ENCODE measurements at places on chromosomes 5 and 9.

- no peak for DNase-seq
Observed at GRCh38 chr5:59767211-59767605, 126.3 kb downstream of the PDE4D start.

GRCh38 chr9:131320031-131320685 is 30.6 kb downstream of the PLPP7 start:
- no peak for DNase-seq

- DNase-seq, result no peak
Observed at GRCh38 chr5:40571729-40572128, 108.0 kb upstream of the PTGER4 start.

DNA sequence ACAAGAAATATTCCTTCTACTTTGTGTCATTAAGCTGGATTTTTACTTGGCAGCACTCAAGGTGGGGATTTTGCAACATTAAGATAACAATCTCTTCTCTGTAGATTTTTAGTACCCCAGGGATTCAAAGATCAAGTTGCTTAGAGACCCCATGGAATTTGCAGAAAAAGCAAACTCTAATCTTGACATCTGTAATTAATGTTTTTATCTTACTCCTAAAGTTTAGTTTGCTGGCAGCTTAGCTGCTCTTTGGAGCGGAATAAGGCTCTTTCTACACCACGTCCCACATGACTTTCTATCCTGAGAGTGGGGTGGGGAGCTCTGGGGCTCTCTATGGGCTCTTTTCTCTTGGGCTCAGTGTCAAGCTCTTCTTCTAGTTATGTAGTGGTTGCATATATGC is 21.7 kb upstream of the SPDL1 start:
- DNase-seq, result no peak

DNA sequence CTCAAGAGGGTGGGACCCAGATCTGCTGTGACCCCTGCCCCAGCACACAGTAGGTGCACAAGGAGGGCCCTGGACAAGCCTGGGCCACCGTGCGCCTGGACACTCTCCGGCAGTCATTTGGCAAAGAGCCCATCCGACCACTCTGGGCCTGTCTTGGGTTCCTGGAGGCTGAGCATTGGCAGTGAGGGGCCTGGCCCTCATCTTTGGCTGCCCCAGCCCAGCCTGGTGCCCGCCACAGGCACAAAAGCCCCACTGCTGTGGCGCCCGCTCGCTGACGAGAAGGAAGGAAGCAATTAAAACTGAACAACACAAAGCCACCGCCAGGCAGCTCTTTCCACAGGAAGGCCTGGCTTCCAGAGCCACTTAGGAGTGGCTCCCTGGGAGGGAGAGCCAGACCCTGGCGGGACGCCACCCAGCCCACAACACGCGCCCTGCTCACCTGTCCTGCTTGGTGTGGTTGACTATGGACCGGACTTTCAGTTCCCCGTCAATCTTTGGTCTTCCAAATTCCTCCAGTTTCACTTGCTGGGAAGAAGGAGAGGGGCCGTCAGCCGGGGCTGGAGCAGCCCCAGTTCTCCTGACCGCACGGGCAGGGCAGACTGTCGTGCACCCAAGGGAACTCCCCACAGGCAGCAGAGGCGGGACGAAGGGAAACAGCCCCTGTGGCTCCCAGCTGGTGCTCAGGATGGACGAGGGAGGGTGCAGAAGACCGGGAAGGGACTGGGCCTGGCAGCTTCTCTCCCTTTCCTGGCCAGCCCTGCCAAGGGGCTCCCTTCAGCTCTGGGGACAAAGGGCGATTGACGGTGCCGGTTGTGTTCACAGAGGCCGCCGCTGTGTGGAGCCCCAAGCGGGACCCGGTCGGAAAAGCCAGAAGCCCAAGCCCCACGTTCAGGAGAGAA is 50.9 kb upstream of the SARDH start:
- no peak for DNase-seq

DNA sequence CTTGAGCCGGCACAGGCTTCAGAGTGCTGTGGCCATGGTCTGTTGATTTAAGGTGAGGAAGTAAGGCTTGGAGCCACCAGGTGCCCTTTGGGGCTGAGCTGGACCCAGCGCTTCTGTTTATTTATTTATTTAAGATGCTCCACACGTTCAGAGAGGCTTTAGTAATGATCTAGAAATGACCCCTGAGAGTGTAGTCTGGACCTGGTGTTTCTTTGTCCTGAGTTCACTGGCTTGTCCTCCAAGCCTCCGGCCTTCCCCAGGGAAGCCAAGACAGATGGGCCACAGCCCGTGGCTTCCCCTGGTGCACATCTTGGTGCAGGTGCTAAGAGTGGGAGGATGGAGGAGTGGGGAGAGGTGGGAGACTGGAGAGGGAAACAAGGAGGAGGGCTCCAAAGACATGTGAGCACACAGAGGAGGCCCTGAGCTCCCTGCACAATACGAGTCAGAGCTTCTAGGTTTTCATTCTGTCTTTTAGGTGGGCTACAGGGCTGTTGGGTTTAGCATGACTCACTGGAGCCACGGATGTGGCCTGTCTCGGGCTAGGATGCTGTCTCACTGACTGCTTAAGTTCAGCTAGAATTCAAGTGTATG is 56.9 kb downstream of the AHRR start:
- peak; percentile 19 for DNase-seq

DNA sequence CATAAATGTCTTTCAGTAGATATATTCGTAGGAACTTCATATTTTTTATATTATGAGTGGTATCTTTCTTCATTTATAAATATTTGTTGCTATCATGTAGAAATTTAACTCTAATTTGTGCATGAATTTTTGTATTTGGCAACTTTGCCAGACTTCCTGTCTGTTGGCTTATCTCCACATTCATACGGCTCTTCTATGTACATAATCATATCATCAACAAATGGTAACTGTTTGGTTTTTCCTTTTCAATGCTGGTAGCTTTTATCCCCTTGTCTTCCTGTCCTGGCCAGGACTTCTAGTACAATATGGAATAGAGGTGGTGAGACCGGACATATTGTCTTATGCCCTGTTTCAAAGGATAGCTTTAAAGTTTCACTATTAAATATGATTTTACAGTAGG is 132.3 kb upstream of the COL5A1 start:
- no peak for DNase-seq

DNA sequence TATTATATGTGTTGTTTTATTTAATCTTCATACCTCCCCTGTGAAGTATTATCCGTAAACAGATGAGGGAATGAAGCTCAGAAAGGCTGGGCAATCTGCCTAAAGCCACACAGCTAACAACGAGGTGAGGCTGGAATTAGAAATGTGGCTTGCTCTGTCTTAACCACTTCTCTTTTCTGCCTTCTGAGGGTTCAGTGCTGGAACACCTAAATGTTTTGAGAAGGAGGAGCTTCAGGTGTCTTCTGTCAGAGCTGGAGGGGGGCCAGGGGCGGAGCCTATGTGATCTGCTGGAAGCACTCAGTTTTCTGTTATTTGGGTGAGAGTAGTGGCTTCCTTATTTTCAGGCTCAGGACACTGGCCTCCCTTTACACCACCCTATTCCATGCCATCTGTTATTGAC is 35.0 kb upstream of the ARAP3 start:
- no peak for DNase-seq

- no peak for DNase-seq
Observed at GRCh38 chr5:94575196-94575595, 43.2 kb downstream of the KIAA0825 start.

- DNase-seq, result no peak
Observed at GRCh38 chr5:177530638-177531037, 13.9 kb upstream of the DDX41 start.

- no peak for DNase-seq
Observed at GRCh38 chr5:94499806-94500205, 118.6 kb downstream of the KIAA0825 start.

- no peak for DNase-seq
Observed at GRCh38 chr9:114919611-114920010, 10.8 kb downstream of the TNFSF8 start.

- no peak for DNase-seq
Observed at GRCh38 chr5:60649288-60649917, 50.6 kb downstream of the DEPDC1B start.

DNA sequence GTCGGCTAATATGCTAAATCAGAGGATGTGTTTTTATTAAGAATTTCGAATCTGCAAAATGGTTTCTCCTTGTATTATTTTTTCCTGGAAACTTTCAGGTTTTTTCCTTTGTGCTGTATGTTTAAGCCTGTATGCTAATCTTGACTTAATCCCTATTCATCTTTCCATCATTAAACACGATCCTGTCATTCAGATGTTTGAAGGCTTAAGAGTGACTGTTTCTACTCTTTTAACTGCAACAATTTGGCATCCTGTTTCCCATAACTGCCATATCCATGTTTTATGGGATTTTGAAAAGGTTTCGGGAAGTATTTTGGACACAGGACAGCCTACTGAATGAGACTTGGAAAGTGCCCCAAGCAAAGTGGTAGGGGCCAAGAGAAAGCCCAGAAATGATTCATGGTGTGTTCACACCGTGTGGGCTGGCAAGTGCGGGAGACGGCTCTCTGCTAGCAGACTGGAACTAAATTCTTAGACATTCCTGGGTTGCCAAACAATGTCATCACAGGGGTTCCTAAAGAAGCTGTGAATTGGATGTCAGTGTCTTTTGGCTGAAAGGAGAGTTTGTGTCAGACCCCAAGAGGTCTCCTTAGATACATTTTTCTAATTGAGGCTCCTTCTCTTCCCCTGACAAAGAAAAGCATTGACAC is 125.4 kb upstream of the ADAMTS16 start:
- no peak for DNase-seq

GRCh38 chr9:26669701-26670670 is 222.6 kb downstream of the CAAP1 start:
- no peak for DNase-seq

DNA sequence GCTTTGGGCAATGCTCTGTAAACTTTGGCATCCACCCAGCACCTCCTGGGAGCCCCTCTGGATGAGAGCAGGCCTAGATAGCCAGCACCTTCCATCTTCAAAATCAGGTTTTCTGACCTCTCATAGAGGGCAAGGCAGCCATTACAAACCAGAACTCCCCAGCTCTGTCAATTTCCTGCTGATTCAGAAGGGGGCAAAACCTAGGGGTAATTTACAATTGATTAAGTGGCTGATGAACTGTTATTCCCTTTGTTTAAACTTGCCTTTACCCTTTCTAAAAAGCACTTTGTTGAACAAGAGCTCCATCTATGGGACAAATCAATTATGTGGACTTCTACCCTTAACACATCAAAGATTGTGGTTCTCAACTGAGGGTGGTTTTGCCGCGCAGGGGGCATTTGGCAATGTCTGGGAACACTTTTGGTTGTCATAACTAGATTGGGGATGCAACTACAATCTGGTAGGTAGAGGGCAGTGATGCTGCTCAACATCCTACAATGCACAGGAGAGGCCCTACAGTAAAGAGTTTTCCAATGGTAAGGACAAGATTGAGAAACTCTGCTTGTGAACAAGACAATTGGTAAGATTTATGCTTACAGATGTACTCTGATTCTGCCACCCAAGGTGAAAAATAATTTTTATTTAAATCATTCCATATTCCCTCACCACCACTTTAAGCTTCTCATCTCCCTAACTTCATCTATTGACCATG is 184.1 kb downstream of the MARCHF11 start:
- DNase-seq, result no peak

DNA sequence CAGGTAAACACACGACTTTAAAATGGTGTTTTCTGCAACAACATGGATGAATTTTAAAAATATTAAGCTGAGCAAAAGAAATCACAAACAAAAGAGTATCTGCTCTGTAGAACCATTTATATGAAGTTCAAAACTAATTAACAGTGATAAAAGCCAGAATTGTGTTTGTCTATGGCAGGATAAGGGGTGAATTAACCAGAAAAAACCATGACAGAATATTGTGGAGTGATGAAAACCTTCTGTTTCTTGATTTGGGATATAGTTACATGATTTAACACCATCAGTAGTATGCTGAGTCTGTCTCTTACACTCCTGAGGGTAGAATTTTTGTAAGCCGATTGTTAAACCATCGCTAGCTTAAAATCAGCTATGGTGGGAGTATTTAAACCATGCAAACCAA is 101.7 kb upstream of the ZNF366 start:
- DNase-seq, result no peak

- no peak for DNase-seq
Observed at GRCh38 chr9:1057910-1058309, 7.8 kb downstream of the DMRT2 start.

DNA sequence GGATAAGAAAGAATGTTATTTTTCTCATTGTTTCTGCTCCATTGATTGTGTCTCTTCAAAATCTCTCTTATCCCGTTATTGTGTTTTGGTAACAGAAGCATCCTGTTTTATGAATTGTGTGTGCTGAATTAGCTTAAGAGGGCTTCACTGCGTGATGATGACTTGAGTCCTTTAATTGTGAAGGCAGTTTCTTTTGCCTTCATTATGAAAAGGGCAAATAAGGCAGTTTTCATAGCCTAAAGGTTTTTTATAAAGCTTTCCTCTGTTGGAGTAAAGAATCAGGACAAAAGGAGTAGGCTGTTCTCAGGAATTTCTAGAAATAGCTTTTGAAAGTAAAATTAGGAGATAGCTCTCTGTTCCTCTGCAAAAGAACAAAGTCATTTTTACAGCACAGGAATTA is 169.8 kb downstream of the FOCAD start:
- no peak for DNase-seq

DNA sequence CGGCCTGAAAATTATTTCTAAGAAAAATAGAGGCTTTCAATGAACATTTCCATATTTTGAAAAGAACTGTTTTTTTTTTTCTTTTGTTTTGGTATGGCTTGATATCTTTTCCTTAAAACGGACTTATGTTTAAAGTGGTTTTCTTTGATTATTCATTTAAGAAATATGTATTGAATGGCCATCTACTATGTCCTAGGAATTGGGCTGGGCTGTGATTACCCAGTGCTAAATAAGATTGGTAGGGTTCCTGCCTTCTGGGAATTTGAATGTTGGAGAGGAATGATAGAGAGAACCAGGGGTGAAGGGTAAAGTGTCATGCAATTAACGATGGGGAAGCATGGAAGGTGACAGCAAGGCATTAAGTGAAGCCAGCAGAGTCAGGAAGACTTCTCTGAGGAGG is 33.2 kb downstream of the TNFSF8 start:
- no peak for DNase-seq

DNA sequence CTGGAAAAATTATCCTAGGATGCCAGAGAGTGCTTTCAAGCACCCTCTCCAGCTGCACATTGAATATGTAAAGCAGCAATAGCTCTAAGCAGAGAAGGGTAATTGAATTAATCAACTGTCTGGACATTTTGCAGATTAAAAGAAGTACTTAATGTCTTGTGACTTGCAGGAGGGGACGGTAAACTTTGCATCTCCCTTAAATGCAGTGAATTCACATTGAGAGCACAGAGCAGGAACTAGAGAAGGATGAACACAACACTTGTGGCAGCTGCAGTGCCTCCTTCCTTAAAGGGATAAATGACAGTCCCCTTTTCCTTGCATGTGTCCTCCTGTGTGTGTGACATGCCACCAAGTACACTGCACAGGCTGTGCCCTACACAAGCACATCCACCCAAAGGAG is 7.4 kb upstream of the CDK5RAP2 start:
- no peak for DNase-seq

DNA sequence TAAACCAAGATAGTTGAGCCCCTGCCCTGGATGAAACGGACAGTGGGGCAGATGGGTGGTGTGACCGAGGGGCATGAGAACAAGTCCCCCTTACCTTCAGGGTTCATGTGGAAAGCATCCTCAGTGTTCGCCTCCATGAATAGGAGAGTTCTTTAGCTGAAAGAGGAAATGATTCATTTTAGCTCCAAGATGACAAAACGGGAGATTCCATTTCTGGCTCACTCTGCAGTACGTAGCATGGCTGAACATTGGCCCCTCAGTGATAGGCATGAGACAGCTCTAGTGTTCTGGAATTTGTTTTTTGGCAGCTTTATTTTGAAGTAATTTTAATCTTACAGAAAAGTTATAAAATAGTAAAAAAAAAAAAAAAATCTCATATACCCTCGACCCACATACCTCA is 70.2 kb upstream of the AGXT2 start:
- DNase-seq, result no peak

GRCh38 chr5:78594610-78595457 is 53.7 kb downstream of the LHFPL2 start:
- DNase-seq, result no peak
